Neural crest cell (in vitro differentiated cells): ENCODE measurements at places on chromosomes 5 and 9.

- peak; percentile 10 for DNase-seq
These were observed 431 bp downstream of the BNC2 start for GRCh38 chr9:16869882-16870595.

- DNase-seq: no peak
These were observed 24.2 kb upstream of the ADAMTS2 start for GRCh38 chr5:179369530-179369884.

GRCh38 chr5:34516686-34517085 is 139.4 kb upstream of the RAI14 start:
- no peak for DNase-seq

GRCh38 chr9:133370685-133371084 is 5.2 kb downstream of the SURF4 start:
- no peak for DNase-seq
